ENCODE measurements at places on chromosomes 2 and 18. TPM values are rescaled to one million over a fixed set of nuclear protein-coding genes. Genes with fewer than 3 reads are reported as not detected.

DNA sequence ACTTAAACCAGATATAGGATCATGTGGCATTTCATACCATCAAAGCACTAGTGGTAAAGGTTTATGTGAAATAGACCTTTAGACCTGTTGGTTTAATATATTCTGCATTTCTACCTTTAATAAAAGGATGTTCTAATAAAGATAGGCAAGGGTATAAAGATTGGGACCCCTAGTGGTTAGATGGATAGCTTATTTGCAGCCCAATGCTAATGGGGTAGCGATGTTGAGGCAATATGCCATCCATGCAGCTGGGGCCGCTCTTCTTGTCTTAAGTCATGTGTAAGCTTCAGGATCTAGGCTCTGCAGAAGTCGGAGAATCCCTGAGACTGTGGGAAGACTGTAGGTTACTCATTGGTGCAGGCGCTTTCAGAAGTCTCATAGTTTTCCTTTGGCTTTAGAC, 114.9 kb downstream of the ICOS start:
- DNase-seq = no peak

DNA sequence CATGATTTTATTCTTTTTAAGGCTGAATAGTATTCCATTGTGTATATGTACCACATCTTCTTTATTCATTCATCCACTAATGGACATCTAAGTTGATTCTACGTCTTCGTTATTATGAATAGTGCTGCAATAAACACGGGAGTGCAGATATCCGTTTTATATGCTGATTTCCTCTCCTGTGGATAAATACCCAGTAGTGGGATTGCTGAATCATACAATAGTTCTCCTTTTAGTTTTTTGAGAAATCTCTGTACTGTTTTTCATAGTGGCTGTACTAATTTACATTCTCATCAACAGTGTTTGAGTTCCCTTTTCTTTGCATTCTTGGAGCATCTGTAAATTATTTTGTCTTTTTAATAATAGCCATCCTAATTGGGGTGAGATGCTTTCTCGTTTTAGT, 114.5 kb downstream of the RGPD3 start:
- DNase-seq = no peak

DNA sequence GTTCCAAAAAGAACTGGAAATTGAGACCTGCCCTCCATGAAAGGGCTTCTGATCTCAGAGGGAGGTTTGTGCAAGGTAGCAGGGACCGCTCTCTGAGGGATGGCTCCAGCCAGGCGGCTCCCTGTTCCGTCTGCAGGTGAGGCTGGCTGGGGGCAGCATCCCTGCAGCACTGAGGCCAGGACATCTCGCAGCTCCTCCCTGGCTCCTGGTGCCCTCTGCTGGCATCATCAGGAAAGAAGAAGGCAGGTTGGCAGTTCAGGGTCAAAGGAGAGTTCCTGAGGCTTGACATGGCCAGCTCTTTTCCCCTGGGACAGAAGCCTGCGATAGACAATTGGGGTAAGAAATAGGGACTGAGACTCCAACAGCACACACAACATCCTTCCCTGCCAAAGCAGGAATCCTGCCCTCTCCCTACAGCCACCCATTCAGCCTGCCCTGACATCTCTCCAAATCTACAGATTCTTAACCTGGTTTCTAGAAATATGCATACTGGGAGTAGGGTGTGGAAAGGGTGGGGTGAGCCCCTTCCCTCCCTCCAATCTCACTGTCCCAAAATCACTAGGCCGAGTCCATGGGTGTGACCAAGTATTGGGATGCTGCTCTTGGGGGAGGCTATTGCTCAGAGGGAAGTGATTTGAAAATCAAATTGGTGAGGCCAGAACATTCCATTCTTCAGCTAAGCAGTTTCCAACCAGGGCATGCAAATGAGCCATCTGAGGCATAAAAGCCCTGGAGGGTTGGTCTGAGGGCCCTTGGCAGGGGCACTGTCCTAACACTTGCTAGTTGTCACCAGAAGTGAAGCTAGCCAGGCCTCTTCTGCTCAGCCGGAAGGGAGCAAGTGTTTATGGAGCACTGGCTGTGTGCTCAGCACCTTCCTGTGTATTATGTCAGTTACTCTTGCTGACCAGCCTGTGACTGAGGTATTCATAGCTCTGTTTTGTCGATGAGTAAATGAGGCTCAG, 185.4 kb downstream of the TFCP2L1 start:
- DNase-seq = no peak

- no peak for DNase-seq
These were observed 47.5 kb upstream of the ACSL3 start for GRCh38 chr2:222813177-222813843.

The SPR gene
- 48.6 TPM for total RNA-seq

DNA sequence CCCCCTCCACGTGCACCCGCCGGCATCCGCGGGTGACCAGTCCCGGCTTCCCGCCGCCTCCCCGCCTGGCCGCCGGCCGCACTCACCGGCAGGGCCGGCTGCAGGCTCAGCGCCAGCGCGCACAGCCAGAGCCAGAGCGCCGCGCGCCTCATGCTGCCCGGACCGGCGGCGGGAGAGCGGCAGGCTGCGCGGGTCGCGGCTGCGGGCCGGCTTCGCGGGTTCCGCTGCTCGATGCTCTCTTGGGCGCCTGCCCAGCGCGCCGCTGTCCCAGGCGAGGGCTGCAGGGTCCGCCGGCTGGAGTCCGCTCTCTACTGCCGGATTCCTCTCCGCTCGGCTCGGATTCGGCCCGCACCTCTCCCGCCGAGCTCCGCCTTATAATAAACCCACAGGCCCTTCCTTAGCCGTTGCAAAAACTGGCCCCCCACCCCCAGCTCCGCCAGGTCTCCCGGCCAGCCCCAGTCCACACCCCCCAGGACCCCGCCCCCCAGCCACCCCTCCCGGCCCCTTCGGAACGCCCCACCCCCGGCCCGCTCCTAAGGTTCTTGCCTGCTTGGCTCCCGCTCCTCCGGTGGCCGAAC, at the start of gene SDC1:
SDC1 (minus strand) TSS at position 415 of the 578 bp plus-strand sequence; CDS start at position 152, 263 bp downstream.
- DNase-seq = peak; percentile 92

GRCh38 chr2:19754907-19755306, 146.9 kb downstream of the TTC32 start:
- DNase-seq = no peak

GRCh38 chr2:42979870-42980763, 187.7 kb upstream of the HAAO start:
- DNase-seq = peak; percentile 65

The KRTCAP3 gene
- total RNA-seq = 3.2 TPM

The MALT1 gene
- 11.5 TPM for total RNA-seq
